ENCODE measurements at places on chromosomes 3 and 15.

- no peak for DNase-seq
These were observed 47.9 kb upstream of the FEZF2 start for GRCh38 chr3:62421207-62421606.

DNA sequence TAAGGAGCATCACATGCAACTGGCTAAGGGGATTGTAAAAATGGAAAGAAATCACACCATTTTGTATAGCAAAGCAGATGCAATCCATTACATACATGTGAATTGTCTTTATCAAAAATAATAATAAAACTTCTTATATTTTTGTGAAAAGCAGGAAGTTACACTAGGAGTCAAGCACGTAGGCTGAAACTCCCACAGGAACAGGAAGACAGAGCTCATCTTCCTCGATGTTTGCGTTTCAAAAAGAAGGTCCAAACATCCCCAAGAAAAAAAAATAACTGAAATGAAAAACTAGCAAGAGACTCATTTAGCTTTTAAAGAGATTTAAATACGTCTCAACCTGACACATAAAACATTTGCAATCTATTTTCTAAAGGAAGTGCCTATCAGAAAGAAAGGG is 106.6 kb downstream of the TGFBR2 start:
- DNase-seq, result no peak

DNA sequence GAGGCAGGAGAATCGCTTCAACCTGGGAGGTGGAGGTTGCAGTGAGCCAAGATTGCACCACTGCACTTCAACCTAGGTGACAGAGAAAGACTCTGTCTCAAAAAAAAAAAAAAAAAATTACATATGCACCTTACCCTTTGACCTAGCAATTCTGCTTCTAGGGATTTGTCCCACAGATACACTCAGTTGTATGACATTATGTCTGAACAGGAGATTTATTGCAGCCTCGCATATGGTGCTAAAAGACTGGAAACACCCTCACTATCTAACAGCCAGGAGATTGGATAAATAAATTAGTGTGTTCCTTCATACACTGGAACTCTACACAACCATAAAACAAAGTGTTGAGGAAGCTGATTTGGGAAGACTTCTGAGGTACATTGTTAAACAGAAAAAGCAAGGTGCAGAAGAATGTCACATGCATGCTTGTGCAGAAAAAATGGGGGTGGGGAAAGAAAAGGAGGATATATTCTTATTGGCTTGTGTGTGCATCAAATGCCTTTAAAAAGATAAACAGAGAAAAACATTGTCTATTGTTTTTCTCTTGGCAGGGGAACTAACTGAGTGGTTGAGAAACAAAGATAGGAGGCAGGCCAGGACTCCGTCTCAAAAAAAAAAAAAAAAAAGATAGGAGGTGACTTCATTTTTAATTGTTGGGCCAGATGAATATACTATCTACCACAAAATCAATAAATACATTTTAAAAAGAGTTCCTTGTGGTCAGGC is 30.9 kb downstream of the PPCDC start:
- DNase-seq, result no peak

- DNase-seq, result no peak
These were observed 571.8 kb downstream of the FOXP1 start for GRCh38 chr3:71011565-71012287.

- no peak for DNase-seq
These were observed 155.8 kb downstream of the LRTM1 start for GRCh38 chr3:54772051-54772450.

DNA sequence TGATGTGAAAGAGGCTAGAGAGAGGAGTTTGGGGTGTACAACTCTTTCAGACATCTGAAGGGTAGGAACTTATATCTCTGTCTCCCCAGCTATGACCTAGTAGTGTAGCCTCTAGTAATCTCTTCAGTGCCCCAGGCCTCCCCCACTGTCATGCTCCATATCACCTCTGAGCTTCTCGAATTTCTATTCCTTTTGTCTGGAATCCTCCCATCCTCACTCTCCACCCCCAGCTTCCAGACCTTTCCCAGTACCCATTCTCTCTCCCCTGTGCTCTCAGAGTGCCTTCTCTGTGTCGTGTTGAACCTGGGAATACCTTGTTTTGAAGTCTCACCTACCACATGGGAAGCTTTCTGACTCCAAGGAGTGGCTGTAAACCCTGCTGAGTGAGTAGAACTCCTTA is 3.6 kb upstream of the RBPMS2 start:
- DNase-seq, result no peak

GRCh38 chr15:69509131-69509530 is 56.5 kb downstream of the RPLP1 start:
- DNase-seq, result no peak

GRCh38 chr15:70098461-70099166 is 897 bp upstream of the TLE3 start:
- DNase-seq, result no peak

- DNase-seq, result no peak
These were observed 120.9 kb downstream of the ZMAT3 start for GRCh38 chr3:178950676-178951075.

DNA sequence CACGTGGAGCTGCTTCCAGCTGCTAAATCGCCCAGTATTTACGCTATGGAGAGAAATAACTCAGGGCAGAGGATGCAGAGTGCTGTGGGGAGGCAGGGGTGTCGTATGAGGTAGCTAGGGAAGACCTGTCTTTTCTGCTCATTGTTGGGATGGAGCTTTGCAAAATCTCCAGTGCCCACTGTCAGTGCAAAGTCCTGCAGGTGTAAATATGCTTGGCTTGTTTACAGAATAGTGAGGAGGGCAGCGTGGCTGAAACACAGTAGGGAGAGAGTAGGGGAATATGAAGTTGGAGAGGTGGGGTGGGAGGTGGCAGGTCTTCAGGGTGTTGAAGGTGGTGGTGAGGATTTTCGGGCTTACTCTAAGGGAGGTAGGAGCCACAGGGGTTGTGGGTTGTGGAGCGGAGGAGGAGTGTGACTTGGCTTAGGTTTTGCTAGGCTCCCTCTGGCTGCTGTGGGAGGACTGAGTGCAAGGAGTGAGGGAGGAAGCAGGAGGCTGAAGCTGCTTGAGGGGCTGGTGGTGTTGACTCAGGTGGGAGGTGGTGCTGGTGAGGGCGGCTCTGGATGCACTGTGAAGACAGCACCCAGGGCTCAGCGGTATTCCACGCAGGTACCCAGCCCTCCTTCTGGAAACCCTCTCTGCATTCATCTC is 125.7 kb downstream of the FBLN2 start:
- no peak for DNase-seq

DNA sequence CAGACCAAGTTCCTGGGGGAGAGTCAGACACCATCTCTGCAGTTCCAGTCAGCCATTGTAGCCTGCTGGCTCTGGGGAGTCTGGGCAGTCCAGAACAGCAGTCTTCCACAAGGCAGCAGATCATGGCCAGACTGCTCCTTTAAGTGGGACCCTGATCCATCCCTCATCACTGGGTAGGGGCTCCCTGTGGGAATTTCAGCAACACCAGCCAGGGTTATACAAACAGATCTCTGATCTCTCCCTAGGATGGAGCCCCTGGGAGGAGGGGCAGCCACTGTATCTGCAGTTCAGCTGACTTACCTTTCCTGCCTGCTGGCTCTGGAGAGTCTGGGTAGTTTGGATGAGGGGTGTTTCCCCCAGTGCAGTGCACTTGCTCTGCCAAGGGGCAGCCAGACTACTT is 42.1 kb upstream of the UNC13C start:
- DNase-seq, result no peak

GRCh38 chr3:182954553-182955235 is 25.6 kb downstream of the DCUN1D1 start:
- DNase-seq, result no peak

DNA sequence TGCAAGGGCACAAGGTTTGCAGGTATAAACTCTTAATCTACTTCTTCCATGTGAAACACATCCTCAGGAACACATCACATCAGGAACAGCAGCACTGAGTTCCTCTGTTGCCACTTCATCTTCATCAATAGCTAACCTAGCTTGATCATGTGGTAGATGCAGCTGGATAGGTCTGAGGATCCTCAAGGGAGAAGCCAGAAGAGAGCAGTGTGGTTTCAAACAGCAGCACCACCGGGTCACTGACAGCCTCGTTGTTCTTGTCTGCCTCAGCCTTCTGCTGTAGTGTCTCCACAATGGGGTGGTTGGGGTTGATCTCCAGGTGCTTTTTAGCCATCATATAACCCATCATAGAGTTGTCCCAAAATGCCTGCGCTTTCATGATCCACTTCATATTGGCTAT is 58.8 kb downstream of the ADAM10 start:
- DNase-seq, result no peak

GRCh38 chr15:67176195-67176971 is 78.1 kb downstream of the AAGAB start:
- no peak for DNase-seq

DNA sequence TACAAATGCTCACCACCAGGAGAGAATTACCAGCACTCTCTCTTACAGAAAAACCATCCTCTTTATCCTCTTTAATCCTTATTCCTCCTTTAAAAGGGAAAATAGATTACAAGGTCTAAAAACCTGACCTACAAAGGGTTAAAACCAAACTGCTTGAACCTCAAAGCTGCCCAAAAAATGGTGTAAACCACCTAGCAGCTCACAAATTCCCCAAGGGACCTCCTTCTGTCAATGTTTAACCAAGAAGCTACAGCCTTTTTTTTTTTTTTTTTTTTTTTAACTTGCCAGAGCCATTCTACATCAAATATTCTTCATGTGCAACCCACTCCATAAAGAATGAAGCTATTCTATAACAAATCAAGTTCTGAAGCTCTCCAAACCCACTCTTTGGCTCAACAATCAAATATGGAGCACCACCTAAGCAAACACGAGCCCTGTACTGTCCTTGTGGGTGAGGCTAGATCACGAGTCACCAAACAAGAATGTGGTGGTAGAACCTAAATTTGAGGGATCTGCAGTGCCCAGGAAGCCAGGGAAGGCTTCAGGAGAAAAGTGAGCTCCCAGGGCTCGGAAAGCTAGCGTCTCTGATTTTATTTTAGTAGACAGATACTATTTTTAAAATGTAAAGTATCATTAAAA is 20.1 kb downstream of the OSBPL10 start:
- no peak for DNase-seq

DNA sequence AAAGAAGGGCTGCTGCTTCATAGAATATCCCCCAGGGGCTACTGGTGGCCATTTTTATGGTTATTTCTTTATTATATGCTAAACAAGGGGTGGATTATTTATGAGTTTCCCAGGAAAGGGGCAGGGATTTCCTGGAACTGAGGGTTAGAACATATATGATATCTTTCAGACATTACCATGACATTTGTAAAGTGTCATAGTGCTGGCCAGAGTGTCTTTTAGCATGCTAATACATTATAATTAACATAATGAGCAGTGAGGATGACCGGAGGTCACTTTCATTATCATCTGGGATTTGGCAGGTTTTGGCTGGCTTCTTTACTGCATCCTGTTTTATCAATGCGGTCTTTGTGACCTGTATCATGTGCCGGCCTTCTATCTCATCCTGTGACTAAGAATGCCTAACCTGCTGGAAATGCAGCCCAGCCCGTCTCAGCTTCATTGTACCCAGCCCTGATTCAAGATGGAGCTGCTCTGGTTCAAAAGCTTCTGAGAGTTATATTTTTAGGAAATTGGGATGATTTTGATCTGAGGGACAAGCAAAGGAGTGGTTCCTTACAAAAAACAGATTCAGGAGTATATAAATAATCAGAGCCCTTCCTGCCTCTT is 9.1 kb upstream of the ZBTB20 start:
- no peak for DNase-seq

- DNase-seq, result no peak
These were observed 31.3 kb downstream of the ASB7 start for GRCh38 chr15:100633763-100634075.

- no peak for DNase-seq
These were observed 549.3 kb downstream of the TBL1XR1 start for GRCh38 chr3:176647987-176648386.

DNA sequence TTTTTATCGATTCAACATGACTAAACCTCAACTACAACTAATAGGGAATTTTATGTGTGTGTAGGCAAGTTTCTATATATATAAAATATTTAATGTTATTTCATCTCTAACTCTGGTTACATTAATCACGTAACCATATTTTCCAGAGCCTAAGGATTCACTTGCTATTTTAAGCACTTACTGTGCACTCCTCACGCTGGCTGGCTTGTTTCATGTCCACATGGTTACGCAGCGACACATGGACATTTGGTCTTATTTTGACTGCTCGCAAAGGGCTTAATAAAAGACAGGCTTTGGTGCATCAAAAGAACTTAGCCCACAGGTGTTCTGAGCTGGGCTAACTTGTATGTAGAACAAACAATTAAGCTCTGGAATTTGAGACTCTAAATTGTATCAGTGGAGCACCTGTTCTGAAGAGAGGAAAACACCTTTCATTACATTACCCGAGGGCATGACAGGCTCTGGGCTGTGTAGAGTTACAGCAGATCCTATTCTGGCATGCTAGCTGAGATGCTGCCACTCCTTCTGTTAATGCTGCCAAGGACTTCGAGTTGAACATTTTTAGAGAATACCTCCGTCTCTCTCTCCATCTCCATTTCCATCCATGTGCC is 130.0 kb upstream of the NR2F2 start:
- DNase-seq, result no peak

DNA sequence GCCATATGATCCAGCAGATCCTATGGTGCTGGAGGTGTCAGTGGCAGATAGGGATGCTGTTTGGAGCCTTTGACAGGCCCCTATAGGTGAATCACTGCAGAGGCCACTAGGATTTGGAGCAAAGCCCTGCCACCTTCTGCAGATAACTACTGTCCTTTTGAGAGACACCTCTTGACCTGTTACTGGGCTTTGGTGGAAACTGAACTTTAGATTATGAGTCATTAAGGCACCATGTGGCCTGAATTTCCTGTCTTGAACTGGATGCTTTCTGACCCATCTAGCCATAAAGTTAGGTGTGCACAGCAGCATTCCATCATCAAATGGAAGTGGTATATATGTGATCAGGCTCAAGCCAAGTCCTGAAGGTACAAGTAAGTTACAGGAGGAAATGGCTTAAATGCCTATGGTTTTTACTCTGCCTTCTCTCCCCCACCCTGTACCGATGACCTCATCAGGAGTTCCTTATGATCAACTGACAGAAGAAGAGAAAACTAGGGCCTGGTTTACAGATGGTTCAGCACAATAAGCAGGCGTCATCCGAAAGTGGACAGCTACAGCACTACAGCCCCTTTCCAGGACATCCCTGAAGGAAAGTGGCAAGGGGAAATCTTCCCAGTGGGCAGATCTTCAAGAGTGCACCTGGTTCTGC is 565.6 kb upstream of the AGTR1 start:
- DNase-seq, result no peak

- DNase-seq, result no peak
These were observed 550.7 kb upstream of the LMCD1 start for GRCh38 chr3:7950890-7951289.

All from stimulated activated CD4-positive, alpha-beta T cell treated with anti-CD3 and anti-CD28 coated beads, Interleukin-2, amount 100 ng/mL, for 48 hours (primary cell).